AG04450 (cell line): ENCODE measurements at places on chromosomes 5 and 9. TPM values are rescaled to one million over a fixed set of nuclear protein-coding genes. Genes with fewer than 3 reads are reported as not detected.

DNA sequence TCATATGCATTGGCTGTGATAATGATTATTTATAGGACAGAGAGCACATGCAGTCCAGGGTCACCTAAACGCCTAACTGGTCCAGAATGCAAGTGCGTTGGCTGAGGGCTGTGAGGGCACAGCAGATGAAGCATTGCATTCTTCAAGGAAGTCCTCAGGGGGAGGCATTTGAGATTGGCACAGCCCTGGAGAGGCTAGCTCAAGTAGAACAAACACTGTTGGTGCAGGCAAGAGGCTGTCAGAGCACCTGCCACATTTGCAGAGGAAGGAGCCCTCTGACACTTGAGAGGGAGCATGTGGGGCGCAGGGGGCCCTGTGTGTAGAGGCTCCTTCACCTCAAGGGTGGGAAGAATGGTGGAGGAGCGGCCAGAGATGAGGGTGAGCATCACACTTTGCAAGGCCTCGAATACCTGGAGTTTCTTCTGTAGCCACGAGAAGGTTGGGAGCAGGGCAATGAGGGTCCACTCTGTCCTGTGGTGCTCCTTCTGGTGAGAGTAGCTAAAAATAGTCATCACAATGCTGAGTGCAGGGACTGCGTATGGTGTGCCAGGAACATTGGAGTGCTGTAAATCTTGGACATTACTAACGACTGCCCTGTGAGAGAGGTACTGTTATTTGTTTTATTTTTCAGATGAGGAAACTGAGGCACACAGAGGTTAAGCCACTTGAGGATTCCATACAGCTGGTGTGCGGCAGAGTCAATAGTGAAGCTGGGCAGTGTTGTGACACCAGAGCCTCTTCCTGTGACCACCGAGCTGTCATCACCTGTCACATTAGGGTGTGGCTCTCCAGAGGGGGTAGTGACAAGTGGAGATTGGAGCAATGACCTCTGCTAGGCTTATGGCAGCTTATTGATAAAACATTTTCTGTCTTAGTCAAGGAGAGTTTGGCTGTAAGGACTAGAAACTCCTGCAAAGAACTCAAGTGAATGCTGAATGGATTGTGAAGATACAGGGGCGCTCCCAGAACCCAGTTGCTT is 100.2 kb downstream of the PIP5K1B start:
- no peak for DNase-seq

- no peak for DNase-seq
These were observed 46.7 kb downstream of the POC5 start for GRCh38 chr5:75670577-75670976.

DNA sequence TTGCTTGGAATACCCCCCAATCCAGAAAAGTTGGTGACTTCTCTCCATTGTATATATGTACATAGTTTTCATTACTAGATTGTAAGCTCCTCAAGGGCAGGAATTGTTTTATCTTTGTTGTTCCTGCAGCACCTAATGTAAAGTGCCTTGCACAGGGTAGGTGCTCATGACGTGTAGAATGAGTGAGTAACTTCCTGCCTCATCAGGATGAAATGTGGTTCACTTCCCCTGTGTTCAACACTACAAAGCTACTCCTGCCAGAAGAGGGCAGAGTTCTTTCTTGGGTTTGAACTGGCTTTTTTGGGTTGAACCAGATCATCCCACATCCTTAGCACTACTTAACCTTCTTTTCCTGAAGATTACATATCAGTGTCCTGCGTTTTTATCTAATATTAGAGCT is 23.9 kb downstream of the GTF3C4 start:
- DNase-seq, result no peak

DNA sequence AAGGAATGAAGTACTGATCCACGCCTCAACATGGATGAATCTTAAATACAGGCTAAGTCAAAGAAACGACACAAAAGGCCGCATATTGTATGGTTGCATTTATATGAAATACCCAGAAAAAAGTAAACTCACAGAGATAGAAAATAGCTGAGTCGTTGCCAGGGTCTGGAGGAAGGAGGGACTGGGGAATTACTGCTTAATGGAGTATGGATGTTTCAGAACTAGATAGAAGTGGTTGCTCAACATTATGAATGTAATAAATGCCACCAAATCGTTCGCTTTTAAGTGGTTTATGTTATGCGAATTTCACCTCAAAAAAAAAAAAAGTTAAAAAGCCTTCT is 784 bp upstream of the MSANTD3 start:
- no peak for DNase-seq

- DNase-seq, result no peak
These were observed 31.3 kb downstream of the NDUFA8 start for GRCh38 chr9:122128007-122128968.

DNA sequence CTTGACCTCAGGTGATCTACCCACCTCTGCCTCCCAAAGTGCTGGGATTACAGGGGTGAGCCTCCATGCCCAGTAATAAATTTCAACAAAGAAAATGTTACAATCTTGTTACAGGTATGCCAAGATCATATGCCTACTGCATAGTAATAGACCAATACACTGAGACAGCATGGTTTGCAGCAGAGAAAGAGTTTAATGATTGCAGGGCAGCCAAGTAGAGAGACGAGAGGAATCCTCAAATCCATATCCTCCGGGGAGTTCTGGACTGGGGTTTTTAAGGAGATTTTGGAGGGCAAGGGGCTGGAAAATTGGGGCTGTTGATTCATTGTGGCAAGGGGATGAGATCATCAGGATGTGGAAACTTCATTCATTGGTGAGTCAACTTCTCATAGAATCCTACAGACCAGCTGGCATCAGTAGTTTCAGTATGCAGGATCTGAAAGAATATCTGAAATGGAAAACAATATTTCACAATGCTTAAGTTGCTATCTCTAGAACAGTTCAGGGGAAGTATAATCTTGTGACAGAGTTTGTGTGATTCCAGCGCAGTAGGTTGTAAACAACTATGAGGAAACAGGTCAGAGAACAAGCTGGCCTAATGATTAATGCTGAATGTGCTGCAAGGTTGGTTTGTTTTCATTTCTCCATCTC is 14.8 kb upstream of the TUT7 start:
- DNase-seq, result peak; percentile 45

- DNase-seq, result no peak
These were observed 35.5 kb upstream of the ADAMTSL1 start for GRCh38 chr9:18438300-18438925.

GRCh38 chr9:87713278-87713987 is 12.5 kb upstream of the CTSL start:
- peak; percentile 94 for DNase-seq

DNA sequence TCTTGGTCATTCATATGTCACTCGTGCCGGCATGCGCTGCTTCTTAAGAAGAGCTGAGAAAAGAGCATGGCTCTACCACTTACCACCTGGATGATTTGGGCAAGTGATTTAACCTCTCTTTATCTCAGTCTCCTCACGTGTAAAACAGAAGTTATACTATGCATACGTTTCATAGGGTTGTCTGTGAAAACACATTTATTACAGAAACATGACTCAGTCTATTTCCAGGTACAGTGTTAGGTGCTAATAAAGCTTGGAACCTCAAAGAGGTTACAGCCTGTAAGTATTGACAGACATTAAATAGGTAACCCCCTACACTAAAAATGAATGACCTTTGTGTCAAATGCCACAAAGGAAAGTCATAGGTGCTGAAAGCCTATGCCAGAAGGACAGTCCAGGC is 43.1 kb downstream of the MED27 start:
- no peak for DNase-seq

DNA sequence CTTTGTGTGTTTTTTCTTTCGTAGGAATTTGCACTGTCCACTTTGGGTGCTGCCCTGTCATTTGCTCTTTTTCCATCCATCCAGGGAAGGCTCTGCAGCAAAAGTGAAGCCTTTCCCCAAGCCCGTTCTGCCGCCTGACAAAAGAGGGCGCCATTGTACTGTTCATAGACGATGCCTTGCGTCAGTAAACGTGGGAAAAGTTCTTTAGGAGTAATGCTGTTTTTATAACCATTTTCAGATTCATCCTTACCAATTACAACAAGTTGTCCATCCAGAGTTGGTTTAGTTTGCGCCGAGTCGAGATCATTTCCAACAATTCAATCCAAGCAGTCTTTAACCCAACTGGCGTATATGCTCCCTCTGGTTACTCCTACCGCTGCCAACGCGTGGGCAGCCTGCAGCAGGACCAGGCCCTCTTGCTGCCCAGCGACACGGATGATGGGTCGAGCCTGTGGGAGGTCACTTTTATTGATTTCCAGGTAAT is 34.3 kb upstream of the RPS23 start:
- DNase-seq, result peak; percentile 69

- no peak for DNase-seq
These were observed 497.7 kb upstream of the WWC1 start for GRCh38 chr5:167793700-167794099.

- DNase-seq, result no peak
These were observed 179.5 kb downstream of the NTRK2 start for GRCh38 chr9:84849049-84849448.

DNA sequence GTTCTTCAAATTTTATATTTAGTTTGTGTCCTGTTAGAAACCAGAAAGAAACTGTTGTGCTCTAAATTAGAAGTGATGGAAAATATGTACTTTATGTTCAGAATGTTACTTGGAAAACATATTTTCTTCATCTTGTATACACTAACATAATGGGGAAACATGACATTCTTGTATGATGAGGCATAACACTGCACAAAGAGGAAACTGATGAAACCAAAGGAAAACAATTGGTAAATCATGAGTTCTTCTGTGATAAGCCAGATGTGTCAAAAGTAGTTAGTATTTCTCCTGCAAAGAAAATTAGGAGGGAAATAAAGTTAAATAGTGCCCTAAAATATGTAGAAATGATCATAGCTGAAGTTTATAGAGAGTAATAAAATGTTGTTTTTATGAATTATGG is 111.1 kb upstream of the FBN2 start:
- no peak for DNase-seq

DNA sequence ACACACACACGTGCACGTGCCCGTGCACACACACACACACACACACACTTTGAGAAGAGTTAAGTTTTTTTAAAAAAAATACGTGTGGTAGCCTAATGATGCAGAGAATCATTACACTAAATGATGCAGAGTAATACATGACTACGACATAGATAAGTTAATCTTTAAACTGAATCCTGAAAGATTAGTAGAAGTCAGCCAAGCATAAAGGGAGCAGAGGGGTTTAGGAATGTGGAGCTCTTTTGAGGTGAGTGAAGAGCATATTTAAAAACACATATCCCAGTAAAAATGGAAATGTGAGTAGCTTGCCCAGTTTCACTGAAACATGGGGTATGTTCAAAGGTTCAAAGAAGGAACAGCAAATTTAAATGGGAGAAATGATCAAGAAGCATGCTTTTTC is 61.3 kb upstream of the TYRP1 start:
- no peak for DNase-seq

- peak; percentile 11 for DNase-seq
These were observed 1033.4 kb downstream of the TLE4 start for GRCh38 chr9:80605129-80605528.

- no peak for DNase-seq
These were observed 40.0 kb downstream of the NUDT12 start for GRCh38 chr5:103522586-103522985.

DNA sequence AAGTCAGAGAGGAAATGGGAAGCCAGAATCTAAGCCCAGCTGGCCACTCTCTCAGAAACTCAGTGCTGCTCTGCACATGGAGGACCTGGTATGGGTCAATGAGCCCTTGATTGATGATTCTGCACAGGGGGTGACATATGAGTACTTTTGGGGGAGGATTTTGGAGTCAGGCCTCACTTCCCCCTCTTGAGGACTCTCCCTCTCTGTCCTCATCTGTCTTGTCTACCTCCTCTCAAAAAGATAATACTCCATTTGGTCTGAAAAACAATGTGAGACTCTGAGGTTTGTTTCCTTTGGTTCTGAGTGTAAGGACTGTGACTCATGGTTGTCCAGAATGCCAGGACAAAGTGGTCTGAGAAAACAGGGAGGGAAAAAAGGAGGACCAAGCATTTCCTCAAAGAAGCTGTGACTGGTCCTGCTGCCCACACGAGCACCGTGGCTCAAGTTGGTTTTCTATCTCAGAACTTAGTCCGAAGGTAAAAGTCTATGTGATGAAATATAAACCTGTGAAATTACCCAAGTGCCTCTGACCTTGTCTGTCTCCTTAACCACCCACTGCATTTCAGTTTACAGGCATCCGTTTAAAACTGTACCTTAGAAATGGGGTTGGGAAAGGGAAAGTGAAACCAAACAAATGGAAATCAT is 11.1 kb downstream of the TTC39B start:
- no peak for DNase-seq

GRCh38 chr9:14007190-14007769 is 306.7 kb downstream of the NFIB start:
- DNase-seq, result no peak

- DNase-seq, result no peak
These were observed 252.7 kb upstream of the GRIA1 start for GRCh38 chr5:153237671-153238332.

DNA sequence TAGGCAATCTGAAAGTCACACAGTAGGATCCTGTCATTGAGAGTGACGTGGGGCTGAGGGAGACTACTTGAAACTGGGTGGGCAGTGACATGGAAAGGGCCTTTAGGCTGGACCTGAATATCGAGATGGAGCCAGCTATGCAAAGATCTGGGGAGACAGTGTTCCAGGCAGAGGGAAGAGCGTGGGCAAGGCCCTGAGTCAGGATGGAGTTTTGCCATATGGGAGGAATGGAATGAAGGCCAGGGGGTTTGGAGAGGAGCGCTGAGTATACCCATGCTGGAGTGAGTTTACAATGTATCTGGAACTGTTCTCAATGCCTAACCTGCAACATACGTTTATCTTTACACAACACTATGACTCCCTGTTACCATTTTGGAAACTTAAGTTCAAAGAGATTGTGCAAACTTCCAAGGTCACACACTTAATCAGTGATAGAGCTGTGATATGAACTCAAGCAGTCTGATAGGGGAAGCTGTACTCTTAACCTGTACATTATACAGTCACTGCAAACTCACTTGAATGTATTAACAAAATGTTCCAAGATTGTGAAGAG is 33.5 kb downstream of the INSYN2B start:
- DNase-seq, result peak; percentile 21

DNA sequence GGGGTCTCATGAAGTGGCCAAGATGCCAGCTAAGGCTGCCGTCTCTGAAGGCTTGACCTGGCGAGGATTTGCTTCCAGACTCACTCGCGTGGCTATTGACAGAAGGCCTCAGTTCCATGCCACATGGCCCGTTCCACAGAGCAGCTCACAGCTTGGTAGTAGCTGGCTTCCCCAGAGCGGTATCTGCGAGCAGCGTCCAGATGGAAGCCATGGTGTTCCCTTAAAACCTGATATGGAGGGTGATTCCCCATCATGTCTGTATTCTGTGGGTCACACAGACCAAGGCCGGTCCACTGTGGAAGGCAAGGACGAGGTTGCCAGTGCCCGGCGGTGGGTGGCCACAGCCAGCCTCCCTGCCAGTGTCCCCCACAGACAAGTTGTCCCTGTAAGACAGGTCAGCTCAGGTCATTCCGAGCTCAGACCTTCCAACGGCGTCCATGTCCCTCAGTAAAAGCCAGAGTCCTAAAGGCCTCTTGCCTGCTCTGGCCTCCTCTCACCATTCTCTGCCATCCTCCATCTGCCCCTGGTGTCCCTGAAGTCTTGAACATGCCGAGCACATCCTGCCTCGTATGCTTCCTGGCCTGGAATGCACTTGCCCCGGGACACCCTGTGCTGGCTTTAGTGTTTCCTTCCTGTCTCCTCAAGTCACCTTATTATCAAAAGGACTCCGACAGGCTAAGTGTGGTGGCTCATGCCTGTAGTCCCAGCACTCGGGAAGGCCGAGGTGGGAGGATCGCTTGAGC is 61.3 kb upstream of the LRRTM2 start:
- no peak for DNase-seq

- DNase-seq, result no peak
These were observed 18.7 kb upstream of the MARCHF6 start for GRCh38 chr5:10334831-10335230.

Gene OBP2B
- not detected in 2 replicates for polyA plus RNA-seq

Gene ARPC5L
- 45.8 and 62.0 TPM in 2 replicates for polyA plus RNA-seq

Gene EGFL7
- 3.9 and 6.1 TPM in 2 replicates for polyA plus RNA-seq

Gene EIF4E1B
- polyA plus RNA-seq, result not detected in 2 replicates

Gene CACNA1B
- polyA plus RNA-seq, result 0.01 TPM in 1 of 2 replicates, not detected in the other

Gene CBY3
- polyA plus RNA-seq, result not detected in 2 replicates
